Thoracic aorta (tissue), 2 donors: ENCODE measurements at places on chromosomes 12 and 14. TPM values are rescaled to one million over a fixed set of nuclear protein-coding genes. Genes with fewer than 3 reads are reported as not detected.

GRCh38 chr14:101125719-101126651, 222.5 kb upstream of the RTL1 start:
- no peak for DNase-seq

DNA sequence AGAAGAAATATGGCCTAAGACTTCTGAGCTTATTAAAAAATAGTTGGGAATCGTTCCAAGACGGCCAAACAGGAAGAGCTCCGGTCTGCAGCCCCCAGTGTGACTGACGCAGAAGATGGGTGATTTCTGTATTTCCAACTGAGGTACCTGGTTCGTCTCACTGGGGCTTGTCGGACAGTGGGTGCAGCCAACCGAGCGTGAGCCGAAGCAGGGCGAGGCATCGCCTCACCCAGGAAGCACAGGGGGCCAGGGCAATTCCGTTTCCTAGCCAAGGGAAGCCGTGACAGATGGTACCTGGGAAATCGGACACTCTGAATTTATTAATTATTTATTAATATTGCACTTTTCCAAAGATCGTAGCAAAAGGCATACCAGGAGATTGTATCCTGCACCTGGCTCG, 857.8 kb downstream of the C12orf50 start:
- DNase-seq: no peak

DNA sequence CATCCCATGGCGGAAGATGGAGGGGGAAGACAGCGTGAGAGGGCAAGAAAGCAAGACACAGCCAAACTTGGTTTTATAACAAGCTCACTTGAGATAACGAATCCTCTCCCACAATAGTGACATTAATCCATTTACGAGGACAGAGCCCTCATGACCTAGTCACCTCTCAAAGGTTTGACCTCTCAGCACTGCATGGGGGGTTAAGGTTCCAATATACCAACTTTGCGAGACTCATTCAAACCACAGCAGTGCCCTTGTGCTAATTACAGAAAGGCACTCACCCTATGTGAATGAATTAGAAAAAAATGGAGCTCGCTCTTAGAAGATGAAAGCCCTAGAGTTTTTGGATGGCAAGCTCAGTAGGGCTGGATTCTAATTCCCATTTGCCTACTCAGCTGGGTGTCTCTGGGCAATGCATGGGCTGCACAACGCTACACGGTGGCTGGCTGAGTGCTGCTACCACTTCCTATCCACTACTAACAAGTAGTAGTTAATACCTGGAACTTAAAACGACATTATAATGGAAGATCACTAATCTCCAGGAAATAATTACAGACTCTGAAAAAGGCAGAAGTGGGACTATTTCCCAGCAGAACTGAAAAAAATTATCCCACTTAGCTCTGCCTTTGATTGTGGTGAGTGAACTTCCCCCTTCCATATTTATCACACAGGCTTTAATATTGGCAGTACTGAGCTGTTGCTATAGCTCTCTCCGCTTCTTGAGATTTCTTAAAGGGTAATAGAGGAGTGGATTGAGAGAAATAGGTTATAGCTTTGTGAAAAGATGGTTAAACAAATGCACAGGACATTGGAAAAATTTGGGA, 27.5 kb downstream of the TESPA1 start:
- DNase-seq: no peak

LTB4R gene
- 13.1 TPM for total RNA-seq

KLRF1 gene
- total RNA-seq: 0.92 TPM

- DNase-seq: no peak
Measured at GRCh38 chr12:92079054-92079385, 66.6 kb downstream of the BTG1 start.
